NCI-H1092 (cell line): ENCODE measurements at places on chromosomes 2 and 18.
A peak's percentile ranks its signal among the peaks of the same experiment; 100 is the strongest.

GRCh38 chr2:27118525-27119329 lies at the start of gene CGREF1:
TSS of gene CGREF1 (minus strand) at chr2:27119128. CDS start at chr2:27104366, 14,762 bp downstream.
- DNase-seq: peak; percentile 12

- no peak for DNase-seq
Observed at GRCh38 chr18:36724169-36724568, 104.6 kb downstream of the TPGS2 start.

- no peak for DNase-seq
Observed at GRCh38 chr2:212811921-212812320, 273.3 kb upstream of the ERBB4 start.

- DNase-seq: no peak
Observed at GRCh38 chr2:72998234-72998651, 73.3 kb downstream of the SFXN5 start.

DNA sequence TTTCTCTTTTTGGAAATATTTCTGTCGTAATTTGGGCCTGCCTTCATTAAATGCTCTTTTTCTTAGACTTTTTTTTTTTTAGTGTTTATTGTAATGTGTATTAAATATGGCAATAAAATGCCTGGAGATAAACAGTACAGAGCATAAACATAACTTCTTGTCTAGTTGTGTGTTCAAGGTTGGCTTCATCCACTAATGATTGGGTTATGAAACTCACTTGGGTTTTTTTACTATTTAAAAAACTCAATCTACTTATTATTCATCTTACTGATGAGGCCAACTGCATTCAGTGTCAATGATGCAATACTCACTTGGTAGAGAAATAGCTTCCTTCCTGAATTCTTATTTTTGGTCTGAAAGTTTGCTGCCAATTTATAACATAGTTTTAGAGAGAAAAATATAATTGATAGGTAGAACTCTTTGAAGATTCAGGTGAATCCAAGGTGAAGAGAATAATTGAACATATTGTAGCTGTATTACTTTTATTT lies 144.2 kb upstream of the NABP1 start:
- no peak for DNase-seq

DNA sequence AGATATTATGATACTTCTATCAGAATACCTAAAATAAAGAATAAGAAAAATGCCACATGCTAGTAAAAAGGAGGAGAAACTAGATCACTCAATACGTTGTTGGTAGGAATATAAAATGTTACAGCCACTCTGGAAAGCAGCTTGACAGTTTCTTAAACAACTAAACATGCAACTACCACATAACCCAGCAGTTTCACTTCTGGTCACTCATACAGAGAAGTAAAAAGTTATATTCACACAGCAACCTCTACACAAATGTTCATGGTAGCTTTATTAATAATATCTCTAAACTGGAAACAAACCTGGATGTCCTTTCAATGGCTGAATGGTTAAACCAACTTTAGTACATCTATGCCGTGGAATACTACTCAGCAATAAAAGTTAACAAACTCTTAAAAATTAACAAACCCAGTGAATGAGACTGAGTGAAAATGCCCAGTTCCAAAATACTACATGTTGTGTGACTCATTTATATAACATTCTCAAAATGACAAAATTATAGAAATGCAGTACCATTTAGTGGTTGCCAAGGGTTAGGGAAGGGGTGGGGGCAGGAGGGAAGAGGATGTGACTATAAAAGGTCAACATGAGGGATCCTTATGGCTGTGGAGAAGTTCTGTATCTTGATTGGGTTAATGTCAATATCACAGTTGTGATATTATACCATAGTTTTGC lies 124.1 kb downstream of the MMADHC start:
- DNase-seq: no peak
